Activated CD8-positive, alpha-beta T cell treated with anti-CD3 and anti-CD28 coated beads for 36 hours (primary cell): ENCODE measurements at places on chromosomes 11 and 22. TPM values are rescaled to one million over a fixed set of nuclear protein-coding genes. Genes with fewer than 3 reads are reported as not detected.

- no peaks in the 10 kb centered on the region for H3K27me3 ChIP-seq
- DNase-seq: no peak
- no peak overlapping the region for H3K27ac ChIP-seq
- H3K36me3 ChIP-seq: no peaks in the 10 kb centered on the region
- H3K4me3 ChIP-seq: no peak overlapping the region
- H3K4me1 ChIP-seq: no peaks in the 10 kb centered on the region
Observed at GRCh38 chr11:81995889-81996288, 737.8 kb downstream of the FAM181B start.

DNA sequence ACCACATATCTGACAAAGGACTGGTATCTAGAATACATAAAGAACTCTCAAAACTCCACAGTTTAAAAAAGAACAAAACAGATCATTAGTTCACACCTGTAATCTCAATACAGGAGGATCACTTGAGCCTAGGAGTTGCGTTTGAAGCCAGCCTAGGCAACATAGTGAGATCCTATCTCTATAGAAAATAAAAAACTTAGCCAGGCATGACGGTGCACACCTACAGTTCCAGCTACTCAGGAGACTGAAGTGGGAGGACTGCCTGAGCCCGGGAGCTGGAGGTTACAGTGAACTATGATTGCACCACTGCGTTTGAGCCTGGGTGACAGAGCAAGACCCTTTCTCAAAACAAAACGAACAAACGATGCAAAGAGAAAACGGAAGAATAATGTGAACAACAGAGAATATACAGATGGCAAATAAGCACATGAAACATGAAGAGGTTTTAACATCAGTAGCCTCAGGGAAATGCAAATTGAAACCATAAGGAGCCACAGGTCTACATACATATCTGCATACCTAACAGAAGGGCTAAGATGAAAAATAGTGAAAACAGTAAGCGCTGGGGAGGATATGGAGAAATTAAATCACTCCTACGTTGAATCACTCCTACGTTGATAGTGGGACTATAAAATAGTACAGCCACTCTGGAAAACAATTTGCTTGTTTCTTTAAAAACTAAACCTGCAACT, 70.7 kb downstream of the DGCR2 start:
- H3K4me3 ChIP-seq: no peak overlapping the region
- H3K4me1 ChIP-seq: peaks cover 2% of the 10 kb centered on the region
- peak overlapping the region; percentile 0 for H3K27ac ChIP-seq
- no peak for DNase-seq
- H3K27me3 ChIP-seq: no peaks in the 10 kb centered on the region
- H3K36me3 ChIP-seq: peaks cover 19% of the 10 kb centered on the region

GRCh38 chr11:63813563-63814382, 517 bp downstream of the SPINDOC start:
- H3K4me3 ChIP-seq: peak overlapping the region; percentile 78
- H3K27ac ChIP-seq: peak overlapping the region; percentile 50
- H3K36me3 ChIP-seq: peaks cover 23% of the 10 kb centered on the region
- H3K27me3 ChIP-seq: no peaks in the 10 kb centered on the region
- H3K4me1 ChIP-seq: peaks cover 24% of the 10 kb centered on the region
- peak; percentile 58 for DNase-seq

DNA sequence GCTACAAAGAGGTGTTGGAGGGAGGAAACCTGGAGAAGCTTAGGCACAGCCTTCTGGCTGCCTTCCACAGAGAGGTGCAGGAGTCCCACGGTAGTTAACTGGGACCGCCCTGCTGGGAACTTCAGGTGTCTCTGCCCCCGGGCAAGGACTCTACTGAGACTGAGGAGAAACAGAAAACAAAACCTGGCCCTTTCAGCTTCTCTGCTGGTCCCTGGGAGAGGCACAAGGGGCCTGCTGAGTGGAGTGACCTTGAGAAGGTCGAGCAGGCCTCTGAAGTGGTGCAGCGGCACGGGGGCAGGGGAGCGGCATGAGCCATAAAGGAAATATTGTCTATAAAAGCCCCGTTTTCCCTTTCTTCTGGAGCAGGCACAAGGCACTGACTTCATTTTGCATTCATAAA, 38.9 kb downstream of the NTM start:
- DNase-seq: no peak
- no peaks in the 10 kb centered on the region for H3K36me3 ChIP-seq
- peaks cover 2% of the 10 kb centered on the region for H3K27me3 ChIP-seq

Gene ZNF215
- total RNA-seq: 2.2 TPM
